Right renal cortex interstitium (tissue), 3 donors: ENCODE measurements at places on chromosomes 3 and 15. TPM values are rescaled to one million over a fixed set of nuclear protein-coding genes. Genes with fewer than 3 reads are reported as not detected.

DNA sequence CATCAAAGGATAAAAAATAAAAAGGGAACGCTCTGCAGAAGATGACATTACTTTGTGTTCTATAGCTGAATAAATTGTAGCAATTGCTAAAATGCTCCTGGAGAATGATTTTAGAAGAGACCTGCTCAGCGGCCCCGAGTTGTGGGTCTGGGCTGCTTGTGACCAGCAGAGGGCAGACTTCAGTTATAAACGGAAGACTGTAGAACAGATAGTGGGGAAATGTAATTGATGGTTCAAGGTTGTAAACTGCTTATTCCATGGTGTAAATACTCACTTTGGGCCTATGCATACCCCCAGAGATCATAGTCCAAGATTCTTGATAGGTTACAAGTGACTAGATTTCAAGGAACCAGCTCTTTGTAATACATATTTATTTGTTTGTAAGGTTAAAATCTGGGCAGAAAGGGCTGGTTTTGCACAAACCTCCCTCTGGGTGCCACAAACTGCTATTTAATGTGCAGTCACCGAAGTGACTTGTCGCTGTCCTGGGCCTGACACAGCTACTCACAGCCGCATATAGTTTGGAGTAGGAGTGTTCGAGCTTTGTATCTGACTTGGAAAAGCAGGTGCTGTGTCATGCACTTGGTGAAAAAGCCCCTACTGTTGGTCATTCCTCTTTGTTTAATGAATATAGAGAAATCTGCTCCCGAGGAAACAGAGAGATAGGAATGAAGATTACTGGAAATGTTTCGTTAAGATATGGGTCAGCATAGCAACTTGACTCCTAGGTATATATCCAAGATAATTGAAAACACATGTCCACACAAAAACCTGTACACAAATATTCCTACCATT is 34.7 kb upstream of the NDUFB4 start:
- DNase-seq, result no peak

DNA sequence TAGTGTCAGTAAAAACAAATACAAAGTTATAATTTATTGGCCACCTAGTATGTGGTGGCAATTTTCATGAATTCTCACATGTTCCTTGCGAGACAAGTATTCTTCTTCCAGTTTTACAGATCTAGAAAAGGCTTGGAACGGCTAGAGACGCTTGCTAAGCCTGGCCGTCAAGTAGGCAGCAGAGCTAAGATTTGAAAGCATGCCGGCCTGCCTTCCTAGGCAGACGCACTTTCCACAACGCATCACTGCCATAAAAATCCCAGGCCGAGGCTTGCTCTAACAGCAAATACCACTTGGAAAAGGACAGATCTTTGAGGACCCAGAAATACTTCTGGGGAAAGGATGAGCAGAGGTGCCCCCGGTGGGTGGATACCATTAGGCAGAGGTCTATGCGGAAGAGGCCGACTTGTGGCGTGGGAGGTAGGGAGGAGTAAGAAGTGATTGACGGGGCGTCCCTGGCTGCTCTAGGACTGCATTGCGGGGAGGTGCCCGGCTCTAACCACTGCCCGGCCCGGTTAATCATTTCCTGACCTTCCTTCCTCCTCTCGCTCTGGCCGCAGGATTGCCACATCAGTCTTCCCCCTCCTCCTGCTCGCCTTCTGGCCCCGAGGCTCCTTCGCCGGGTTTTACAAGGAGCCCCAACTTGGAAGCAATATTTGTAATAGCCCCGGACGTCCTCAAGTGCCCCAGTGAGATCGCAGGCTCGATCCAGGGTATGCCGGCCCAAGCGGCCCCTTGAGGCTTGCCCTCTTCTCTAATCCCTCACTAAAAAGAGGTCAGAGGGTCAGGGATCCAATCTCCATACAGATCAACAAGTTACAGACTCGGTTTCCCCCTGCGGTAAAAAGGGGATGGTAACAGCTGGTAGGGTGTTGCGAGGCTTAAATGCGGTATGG is 1.3 kb upstream of the USP3 start:
- peak; percentile 56 for DNase-seq

- no peak for DNase-seq
These were observed 166.4 kb downstream of the SUCNR1 start for GRCh38 chr3:152039887-152040286.

DNA sequence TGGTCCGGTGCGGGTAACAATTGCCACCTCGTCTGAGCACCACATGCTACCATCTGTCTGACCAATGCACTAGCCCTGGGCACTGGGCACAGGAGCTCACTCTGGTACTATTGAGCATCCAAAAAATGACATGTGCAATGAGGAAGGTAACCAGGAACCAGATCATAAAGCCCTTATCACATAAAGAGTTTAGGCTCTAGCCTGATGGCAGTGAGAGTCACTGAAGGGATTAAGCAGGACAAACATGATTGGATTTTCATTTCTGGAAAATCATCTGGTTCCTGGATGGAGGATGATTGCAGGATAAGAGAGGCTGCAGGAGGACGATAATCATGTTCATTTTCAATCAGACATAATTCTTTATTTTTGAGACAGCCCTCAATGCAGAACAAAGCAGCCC is 12.4 kb downstream of the NDUFB4 start:
- no peak for DNase-seq

- no peak for DNase-seq
These were observed 52.1 kb downstream of the TM2D3 start for GRCh38 chr15:101600035-101600434.

Gene IL5RA
- polyA plus RNA-seq, result 0.37 TPM

Gene DLL4
- 8.5 TPM for polyA plus RNA-seq

DNA sequence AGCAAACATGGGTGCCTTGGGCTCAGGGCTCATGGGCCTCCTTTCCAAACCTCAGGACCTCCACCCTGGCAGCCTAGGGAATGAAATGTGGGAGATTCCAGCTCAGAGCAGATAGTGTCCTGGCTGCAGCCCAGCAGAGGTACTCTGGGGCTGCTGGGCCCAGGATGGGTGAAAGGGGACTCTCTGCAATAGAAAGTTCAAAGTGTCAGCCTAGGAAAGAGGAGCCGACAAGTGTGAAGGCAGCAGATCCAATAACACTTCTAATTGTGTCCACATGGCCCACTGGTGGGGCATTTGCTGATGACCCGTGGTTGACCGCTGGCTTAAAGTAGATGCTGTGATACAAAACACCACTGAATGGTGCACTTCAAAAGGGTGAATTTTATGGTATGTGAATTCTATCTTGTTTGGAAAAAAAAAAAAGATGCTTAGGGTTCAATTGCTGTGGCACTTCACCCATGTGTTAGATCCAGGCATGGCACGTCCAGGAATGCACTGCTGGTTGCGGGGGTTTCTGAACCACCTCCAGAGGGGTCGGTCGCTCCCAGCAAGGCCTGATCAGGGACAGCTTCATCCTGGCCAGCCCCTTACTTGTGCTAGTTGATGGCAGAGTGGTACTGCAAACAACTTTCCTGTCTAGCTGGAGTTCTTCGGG is 20.9 kb downstream of the AMOTL2 start:
- no peak for DNase-seq

Gene HTD2
- polyA plus RNA-seq, result 14.5 TPM

Gene SCAANT1
- not detected for polyA plus RNA-seq

GRCh38 chr3:128083396-128083795 is 31.2 kb downstream of the SEC61A1 start:
- no peak for DNase-seq

DNA sequence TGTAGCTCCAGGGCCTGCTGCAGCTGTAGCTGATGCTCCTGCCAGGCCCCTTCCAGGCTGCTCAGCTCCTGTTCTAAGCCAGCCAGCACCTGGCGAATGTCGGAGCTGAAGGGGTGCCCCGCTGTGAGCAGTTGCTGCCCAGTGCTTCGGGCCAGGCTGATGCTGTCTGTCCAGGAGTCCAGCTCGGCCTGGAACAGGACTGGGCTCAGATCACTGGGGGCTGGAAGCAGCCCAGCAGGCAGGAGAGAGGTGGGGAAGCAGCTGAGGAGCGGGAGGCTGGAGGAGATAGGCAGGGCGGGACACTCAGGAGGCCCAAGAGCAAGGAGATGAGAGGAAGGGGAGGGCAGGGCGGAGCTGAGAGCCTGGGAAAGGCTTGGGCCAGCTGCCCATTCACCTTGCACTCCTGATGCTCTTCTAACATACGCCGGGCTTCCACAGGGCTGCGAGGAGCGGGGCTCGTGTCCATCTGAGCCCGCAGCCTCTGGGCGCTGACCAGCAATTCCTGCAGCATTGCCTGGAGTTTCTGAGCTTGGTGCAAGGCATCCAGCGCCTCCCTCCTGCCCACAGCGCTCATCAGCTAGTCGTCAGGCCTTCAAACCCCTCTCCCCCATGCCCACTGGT is 23.2 kb downstream of the PLA2G4B start:
- no peak for DNase-seq

DNA sequence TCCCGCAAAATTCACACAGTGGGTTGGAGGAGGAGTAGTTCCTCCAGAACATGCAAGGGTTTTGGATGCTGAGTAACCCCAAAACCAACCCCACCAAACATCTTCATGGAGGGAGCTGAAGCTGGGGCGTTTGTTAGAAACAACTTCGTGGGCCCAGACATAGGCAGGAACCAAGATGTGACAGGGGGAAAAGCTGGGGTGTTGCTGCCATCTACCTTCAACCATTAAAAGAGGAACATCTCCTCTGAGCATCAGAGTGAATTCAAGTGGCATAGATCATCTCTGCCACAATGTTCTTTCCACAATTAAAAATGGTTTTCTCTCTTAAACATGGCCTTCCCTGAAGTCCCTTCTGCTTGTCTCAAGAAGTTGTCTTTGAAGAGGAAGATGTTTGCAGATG is 20.5 kb downstream of the SIDT1 start:
- no peak for DNase-seq

Gene ATP13A5
- polyA plus RNA-seq, result 0.08 TPM

DNA sequence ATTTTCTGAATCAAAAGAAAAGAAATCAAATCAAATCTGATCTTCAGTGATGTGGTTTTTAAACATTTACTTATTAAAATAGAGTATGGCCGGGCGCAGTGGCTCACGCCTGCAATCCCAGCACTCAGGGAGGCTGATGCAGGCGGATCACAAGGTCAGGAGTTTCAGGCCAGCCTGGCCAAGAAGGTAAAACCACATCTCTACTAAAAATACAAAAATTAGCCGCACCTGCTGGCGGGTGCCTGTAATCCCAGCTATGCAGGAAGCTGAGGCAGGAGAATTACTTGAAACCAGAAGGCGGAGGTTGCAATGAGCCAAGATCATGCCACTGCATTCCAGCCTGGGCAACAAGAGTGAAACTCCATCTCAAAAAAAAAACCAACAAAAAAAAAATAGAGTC is 169.1 kb downstream of the ULK4 start:
- no peak for DNase-seq

GRCh38 chr3:89504432-89504831 is 397.0 kb downstream of the EPHA3 start:
- no peak for DNase-seq

Gene CKMT1A
- 1.9 TPM for polyA plus RNA-seq

GRCh38 chr3:156867920-156868319 is 41.8 kb downstream of the LEKR1 start:
- no peak for DNase-seq

DNA sequence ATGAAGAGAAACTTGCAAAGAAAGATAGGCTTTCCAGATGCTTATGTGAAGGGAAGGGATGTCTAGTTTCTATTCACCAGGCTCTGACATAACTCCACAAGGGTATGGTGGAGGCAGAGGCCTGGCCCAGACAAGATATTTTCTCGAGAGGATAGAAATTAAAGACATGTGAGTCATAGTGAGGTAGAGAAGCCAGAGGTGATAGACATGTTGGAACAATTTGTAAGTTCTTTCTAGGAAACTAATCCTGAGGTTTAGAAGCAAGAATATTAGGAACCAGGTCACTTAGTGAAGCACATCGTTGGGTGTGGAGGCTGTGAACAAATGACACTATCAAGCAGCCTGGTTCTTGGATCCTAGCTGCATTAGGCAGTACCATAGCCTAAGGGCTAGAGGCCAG is 176.9 kb downstream of the BBX start:
- DNase-seq, result no peak

- no peak for DNase-seq
These were observed 34.5 kb downstream of the RAB27A start for GRCh38 chr15:55254916-55255679.

GRCh38 chr3:60708191-60708975 is 542.9 kb downstream of the FHIT start:
- DNase-seq, result no peak

Gene PDE12
- 12.4 TPM for polyA plus RNA-seq

- DNase-seq, result no peak
These were observed 4.9 kb upstream of the SLC6A6 start for GRCh38 chr3:14397531-14397930.

- peak; percentile 26 for DNase-seq
These were observed 342.8 kb downstream of the ERC2 start for GRCh38 chr3:56125358-56126005.

DNA sequence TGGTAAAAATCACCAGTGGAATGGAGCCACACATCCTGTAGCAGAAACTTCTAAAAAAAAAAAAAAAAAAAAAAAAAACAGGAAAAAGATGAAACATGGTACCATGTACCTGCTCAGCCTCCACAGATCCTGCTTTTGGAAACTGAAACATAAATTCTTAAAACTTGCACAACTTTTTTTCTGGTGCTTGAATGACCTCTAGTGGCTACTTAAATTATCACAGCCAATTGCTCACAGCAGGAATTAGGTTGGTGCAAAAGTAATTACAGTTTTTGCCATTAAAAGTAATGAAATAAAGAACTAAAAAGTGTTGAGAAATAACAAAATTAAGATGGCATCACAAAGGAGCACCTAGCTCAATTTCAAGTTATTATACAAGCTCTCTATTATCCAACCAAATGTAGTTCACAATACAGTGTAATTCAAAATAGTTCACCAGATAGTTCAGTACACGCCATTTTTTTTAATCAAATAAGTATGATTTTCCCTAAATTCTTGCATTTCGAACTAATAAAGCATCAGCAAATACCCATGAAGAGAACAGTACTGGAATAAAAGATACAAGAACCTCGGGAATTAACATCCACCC is 80.6 kb downstream of the ULK4 start:
- peak; percentile 19 for DNase-seq
